CD4-positive, alpha-beta memory T cell (primary cell): ENCODE measurements at places on chromosomes 7 and 10. TPM values are rescaled to one million over a fixed set of nuclear protein-coding genes. Genes with fewer than 3 reads are reported as not detected.

BEND7 gene
- not detected for total RNA-seq

SLC13A1 gene
- total RNA-seq, result not detected

IFT22 gene
- total RNA-seq, result 2.6 TPM

RPEL1 gene
- total RNA-seq, result not detected

KAZALD1 gene
- total RNA-seq, result not detected

HTR5A gene
- total RNA-seq, result not detected

SLC18A3 gene
- not detected for total RNA-seq

ZNF33A gene
- 71.4 TPM for total RNA-seq

PYROXD2 gene
- total RNA-seq, result 36.6 TPM

AZGP1 gene
- total RNA-seq, result not detected

UNCX gene
- not detected for total RNA-seq

PKD1L1 gene
- total RNA-seq, result 0.55 TPM

NUTM2E gene
- total RNA-seq, result 1.1 TPM

GHRHR gene
- total RNA-seq, result not detected

TAS2R41 gene
- total RNA-seq, result 0.61 TPM

CYP3A7 gene
- total RNA-seq, result not detected

ASZ1 gene
- total RNA-seq, result not detected

AQP1 gene
- not detected for total RNA-seq
